Left ventricle myocardium inferior (tissue), 1 donor: ENCODE measurements at places on chromosomes 11 and 22.

- DNase-seq = no peak
These were observed 75.2 kb downstream of the USP47 start for GRCh38 chr11:11916981-11917399.

- DNase-seq = no peak
These were observed 12.4 kb downstream of the FGF19 start for GRCh38 chr11:69691463-69691862.

- no peak for DNase-seq
These were observed 4.0 kb downstream of the AIFM3 start for GRCh38 chr22:20970939-20971657.

DNA sequence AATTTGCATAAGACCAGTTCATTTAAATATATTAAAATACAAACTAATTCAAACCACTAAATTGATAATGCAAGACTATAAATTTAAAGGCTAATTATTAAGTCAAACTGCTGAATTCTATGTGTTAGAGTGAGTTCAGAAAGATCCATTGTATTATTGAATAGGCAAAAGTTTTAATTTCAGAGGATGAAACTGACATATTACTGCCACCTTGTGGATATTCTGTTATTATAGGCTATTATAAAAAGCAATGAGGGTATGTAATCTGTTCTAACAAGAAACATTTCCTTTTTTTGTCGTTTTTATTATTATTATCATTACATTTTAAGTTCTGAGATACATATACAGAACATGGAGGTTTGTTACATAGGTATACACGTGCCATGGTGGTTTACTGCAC, 20.9 kb upstream of the NAALAD2 start:
- no peak for DNase-seq

- no peak for DNase-seq
These were observed 23.0 kb upstream of the BARX2 start for GRCh38 chr11:129352676-129353075.

DNA sequence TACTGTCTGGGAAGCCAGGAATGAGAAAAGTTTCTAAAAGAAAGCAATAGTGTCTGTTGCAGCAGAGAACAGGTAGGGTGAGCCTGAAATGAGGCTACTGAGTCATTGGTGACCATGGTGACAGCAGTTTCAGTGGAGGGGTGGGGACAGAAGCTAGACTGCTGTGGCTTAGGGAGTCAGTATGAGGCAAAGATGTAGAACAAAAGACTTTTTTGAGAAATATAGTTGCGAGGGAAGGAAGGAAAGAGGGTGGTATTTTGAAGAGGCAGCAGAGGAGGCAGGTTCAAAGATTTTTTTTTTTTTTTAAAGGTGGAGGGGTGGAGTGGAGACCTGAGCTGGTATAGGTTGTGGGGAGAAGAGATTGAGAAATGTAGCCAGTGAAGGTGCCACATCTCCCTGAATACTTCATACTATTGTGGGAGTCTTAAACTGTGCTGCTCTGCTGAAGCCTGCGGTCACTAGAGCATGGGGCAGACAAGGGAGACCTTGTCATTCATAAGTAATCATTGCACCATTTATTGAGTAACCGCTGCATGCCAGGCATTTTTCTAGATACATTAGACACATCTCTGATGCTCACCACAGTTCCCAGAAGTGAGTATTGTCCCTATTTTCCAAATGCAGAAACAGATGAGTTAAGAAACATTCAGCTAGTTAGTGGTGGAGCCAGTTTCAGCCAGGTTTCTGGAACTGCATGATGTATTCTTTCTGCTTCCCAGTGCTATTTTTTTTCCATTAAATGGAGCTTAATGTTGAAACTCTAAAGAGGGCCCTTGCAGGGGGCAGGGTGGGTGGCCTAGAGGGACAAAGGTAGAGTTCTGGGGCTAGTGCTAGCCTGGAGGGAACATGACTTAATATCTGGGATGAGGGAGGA, 49.9 kb downstream of the STIM1 start:
- DNase-seq = no peak

GRCh38 chr22:39414377-39414776, 14.8 kb downstream of the TAB1 start:
- DNase-seq = no peak

DNA sequence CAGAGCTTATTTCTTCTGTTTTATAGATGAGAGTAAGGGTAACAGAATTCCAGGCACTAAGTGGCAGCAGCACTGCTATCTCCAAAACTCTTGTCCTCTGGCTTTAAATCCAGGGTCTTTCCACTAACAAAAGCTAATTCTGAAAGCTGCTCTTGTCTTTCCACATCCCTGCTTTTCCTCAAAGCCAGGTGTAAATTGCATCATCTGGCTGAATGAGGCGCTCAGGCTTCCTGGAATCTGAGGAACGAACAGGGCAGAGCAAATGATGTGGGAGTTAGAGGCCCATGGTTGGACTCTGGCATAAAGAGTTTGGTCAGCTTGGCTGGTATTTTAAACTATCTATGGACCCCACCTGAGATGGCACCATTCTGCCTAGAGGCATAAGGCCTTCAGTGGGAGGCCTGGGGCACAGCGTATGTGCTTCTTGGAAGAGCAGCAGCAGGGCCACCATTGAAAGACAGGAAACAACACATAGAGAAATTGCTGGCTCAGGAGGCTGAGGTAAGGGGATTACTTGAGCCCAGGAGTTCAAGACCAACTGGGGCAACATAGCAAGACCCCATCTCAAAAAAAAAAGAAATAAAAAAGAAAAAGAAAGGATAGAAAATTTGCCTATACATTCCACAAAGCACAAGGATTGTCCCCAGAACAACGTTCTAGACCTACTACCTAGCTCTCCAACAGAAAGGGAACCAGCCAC, 1.9 kb downstream of the KCNJ5 start:
- DNase-seq = no peak

DNA sequence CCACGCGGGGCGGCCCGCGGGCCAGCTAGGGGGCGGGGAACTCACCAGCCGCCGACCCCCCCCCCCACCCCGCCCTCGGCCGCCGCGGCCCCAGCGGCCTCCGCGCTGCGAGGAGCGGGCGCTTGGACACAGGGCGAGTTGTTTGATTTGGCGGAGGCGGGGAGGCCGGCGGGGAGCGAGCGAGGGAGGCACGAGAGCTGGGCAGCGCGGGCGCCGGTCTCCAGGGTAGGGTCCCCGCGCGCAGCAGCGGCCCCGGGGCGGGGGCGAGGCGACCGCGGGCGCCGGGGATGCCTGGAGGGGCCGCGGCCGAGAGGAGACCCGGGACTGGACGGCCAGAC, 64.4 kb downstream of the NAV2 start:
- DNase-seq = no peak

GRCh38 chr22:47533961-47534803, 771.7 kb downstream of the TBC1D22A start:
- DNase-seq = no peak

- DNase-seq = no peak
These were observed 47.8 kb downstream of the FLRT1 start for GRCh38 chr11:64083398-64084080.

DNA sequence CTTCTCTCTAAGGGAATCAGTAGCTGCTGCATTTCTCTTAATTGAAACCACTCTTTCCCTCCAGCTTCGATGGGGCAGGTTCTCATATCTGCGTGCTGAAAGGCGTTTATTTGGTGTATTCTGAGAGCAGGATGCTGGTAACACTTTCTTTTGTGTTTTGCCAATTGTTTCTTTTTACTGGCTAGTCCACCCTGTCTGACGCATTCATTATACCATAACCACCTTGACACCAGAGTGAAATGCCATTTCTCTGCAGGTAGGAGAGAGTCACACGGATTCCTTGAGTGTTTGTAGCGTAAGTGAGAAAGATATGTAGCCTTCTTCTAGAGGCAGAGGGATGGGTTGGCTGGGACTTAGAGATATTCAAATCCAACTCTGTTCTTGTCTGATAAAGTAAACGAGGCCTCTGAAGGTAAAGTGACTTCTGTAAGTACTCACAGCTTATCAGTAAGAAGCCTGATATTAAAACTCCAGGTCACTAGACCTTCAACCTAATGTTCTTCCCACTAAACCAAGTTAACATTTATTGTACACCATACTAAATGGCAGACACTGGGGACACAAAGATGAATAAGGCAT, 21.4 kb downstream of the CD44 start:
- DNase-seq = no peak

GRCh38 chr11:40380835-40381234, 1078.6 kb downstream of the LRRC4C start:
- DNase-seq = no peak

GRCh38 chr22:21646608-21647590, 4.8 kb downstream of the SDF2L1 start:
- peak; percentile 67 for DNase-seq

GRCh38 chr11:114281388-114281956, 14.7 kb upstream of the NNMT start:
- no peak for DNase-seq

GRCh38 chr22:41501209-41501608, 32.3 kb downstream of the ACO2 start:
- no peak for DNase-seq

GRCh38 chr22:48259991-48260670, 1497.7 kb downstream of the TBC1D22A start:
- DNase-seq = no peak

DNA sequence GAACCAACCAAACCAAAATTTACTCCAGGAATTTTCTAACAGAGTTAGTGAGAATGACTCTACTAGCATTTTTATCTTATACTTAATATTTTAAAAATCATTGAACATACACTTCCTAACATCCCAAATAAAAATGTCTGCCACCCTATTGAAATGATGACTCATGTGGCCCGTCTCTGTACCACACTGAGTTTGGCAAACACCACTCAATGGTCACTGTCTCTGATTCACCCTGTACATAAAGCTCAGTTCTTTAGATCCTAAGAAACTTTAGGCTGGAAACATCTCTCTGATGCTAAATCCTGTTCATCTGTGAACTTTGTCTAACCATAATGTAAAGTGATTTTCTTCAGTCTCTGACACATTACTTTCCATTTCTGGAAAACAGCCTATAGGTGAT, 182.0 kb downstream of the CWF19L2 start:
- no peak for DNase-seq

GRCh38 chr11:112161012-112161411, 2.9 kb downstream of the IL18 start:
- no peak for DNase-seq

GRCh38 chr11:61783717-61784505, 8.5 kb downstream of the TMEM258 start:
- DNase-seq = no peak

GRCh38 chr11:128727796-128728431, 34.0 kb downstream of the FLI1 start:
- no peak for DNase-seq

DNA sequence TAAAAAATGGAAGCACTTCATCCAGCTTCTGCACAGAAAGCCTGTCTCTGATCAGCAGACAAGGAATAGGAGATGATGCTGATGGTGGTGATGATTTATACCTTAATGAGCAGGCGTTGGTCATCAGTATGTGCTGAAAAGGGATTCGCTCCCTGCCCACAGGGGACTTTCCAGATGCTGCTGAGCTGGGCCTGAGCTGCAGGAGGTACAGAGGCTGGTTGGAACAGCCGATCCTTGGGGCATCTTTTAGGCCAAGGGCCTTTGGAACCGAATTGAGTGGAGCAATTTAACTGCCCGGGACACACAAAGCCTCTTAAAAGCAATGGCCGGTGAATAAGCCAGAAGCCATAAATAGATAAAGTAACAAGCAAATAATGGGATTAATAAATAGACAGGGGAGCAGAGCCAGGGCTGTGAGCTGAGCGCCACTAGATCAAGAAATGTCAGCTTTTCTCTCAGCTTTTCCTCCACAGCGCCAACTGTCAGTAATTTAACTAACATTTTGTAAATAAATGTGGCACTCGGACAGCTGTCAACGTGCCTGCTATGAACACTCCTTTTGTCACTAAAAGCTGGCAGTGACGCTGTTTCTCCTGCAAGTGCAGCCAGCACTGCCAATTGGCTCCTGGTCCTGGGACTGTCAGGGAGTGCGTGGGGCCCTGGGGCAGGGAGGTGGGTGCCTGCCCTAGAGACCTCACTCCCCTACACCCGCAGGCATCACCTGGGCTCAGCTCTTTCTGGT, 562.3 kb downstream of the NTM start:
- DNase-seq = peak; percentile 19

DNA sequence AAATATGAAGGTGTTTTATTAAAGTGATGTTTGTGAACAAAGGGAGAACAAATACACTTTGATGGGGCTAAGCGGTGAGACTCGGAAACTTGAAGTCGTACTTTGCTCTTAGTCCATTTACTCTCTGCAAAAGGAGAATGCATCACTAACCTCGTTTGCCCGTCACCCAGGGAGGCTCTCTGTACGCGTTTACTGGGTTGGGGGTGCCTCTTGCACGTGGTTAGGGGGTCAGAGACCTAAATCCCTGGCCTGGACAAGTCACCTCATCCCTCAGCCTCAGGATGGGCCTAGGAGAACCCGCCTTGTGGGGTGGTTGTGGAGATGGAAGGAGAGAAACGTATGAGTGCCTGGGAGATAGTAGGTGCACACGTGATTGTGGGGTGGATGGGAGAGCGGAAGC, 803 bp upstream of the IFT27 start:
- DNase-seq = no peak
